ENCODE measurements at places on chromosomes 3 and 15.

GRCh38 chr15:59997070-59997701 lies 6.9 kb upstream of the FOXB1 start:
- DNase-seq: no peak

DNA sequence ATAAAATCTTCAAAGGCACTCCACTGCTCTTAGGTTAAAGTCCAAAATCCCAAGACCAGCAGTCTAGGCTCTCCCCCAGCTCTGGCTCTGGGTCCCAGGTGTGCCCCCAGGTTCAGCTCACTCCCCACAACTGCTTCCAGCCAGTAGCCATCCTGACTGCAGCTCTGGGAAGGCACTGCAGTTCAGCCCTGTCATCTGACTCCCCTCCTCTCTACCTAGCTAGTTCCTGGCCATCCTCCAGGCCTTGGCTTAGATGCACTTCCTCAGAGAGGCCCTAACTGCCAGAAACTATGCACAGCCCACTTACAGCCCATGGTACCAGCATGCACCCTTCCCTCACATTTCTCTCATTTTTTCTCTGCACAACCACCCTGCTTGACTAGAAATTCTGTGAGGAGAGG lies 25.5 kb downstream of the TBC1D2B start:
- no peak for DNase-seq

DNA sequence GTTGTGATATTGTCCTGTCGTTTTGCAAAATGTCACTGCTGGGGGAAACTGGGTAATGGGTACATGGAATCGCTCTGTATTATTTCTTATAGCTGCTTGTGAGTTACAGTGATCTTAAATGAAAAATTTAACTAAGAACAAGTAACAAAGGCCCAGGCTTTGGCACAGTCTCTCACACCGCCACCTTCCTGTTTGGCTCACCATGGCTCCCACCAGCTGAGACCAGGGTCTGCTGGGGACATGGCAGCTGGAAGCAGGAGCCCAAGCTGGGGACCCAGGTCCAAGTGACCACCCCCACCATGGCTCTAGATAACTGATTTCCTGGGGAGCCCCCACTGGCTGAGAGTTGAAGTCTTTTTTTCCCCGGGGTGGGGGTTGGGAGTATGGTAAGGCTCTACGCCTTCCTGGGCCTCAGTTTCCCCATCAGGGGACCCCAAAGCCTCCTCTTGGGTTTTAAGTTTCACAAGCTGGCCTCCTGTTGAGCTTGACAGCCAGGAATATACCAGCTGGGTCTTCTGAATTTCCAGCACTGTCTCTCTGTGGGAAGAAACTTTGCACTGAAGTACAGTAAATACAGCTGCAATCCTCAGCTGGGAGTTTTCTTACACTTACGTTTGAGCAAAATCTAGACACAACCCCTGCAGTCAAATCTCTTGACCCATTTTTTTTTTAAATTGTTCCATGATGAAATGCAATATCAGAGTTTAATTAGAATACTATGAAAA lies 26.1 kb downstream of the ABTB1 start:
- DNase-seq: no peak

GRCh38 chr3:61250784-61251173 lies 473 bp downstream of the FHIT start:
- no peak for DNase-seq

- peak; percentile 19 for DNase-seq
These were observed 127.6 kb upstream of the UBE2E2 start for GRCh38 chr3:23075496-23075895.

GRCh38 chr3:153166206-153166605 lies 4.2 kb downstream of the RAP2B start:
- DNase-seq: no peak

GRCh38 chr3:135170732-135171131 lies 375.7 kb downstream of the EPHB1 start:
- DNase-seq: no peak

GRCh38 chr3:188780193-188781147 lies 391.3 kb upstream of the TPRG1 start:
- no peak for DNase-seq

- DNase-seq: no peak
These were observed 15.7 kb downstream of the TSC22D2 start for GRCh38 chr3:150423761-150424160.

- DNase-seq: peak; percentile 76
These were observed 68.8 kb upstream of the DLG1 start for GRCh38 chr3:197367081-197367780.

DNA sequence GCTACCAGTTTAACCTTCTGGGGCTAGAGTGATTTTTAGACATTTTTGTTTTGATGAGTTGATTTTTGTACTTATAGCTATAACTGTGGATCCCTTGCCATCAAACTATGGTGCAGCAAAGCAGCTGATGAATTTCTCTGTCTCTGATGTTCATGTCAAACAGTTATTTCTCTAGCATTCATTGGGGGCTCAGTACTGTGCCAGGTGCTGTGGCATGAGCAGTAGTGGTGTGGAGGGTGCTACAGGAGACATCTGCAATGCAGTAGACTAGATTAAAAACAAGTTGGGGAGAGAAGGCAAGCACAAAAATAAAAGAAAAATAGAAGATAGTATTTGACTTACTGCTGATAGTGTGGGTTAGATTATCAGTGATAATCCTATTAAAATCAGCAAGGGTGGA lies 95.3 kb downstream of the AKAP13 start:
- no peak for DNase-seq

- no peak for DNase-seq
These were observed 431.0 kb upstream of the ATP10A start for GRCh38 chr15:26294059-26294689.

All from AG04449 (cell line).